COLO829 (cell line): ENCODE measurements at places on chromosomes 1 and 21.

DNA sequence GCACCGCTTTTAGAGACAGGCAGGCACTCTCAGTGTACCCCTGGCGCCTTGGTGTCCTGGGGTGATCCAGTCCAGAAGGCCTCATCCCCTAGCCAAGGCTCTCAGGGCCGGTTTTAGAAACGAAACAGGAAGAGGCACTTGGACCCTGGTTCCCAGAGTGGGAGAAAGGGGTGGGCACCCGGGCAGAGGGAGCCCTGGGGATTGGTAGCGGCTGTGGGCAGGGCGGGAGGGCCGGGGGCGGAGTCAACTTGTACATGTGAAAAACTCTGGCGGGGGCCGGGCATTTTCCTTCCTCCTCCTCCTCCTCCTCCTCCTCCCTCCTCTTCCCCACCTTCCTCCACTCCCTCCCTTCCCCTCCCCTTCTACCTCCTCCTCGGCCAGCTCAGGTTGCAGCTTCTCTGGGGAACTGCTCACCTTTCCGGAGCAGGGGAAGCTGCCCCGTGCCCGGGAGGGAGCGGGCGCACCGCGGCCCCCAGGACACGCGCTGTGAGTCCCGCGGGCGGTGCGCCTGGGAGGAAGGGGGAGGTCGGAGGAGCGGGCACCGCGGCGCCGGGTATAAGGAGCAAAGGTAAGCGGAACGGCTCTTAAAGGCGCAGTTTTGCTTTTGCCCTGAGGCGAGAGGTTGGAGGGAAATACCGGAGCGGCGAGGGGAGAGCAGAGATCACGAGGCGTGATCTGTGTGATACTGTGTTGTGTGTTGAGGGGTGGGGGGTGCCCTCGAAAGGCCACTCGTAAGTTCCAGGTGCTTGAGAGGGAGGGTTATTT, at the start of gene CDK18:
CDK18 (plus strand) TSS at position 359 of the 765 bp plus-strand sequence. CDS start 18,499 bp downstream, outside the sequence.
- peak; percentile 86 for DNase-seq

DNA sequence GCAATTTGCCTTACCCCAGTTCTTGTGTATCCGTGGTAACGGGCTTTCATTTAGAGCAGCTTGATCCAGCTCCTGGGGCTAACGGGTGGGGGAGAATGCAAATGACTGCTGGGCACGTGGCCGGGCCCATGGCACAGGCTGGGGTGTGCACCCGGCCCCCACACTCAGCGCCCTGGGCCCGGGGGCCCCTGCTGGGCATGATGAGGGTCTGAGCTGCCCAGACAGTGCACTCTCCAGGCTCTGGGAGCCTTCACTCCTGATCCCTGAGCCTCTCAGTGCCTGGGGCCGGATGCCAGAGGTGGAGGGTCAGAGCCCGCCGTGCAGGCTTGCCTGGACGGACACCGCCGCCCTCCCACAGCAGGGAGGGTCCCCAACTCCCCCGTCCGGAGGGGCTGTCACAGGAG, 20.1 kb upstream of the PEX10 start:
- no peak for DNase-seq

GRCh38 chr1:3316340-3316943, 138.0 kb upstream of the ARHGEF16 start:
- no peak for DNase-seq

- no peak for DNase-seq
Measured at GRCh38 chr1:109531380-109531779, 8.3 kb upstream of the GPR61 start.

DNA sequence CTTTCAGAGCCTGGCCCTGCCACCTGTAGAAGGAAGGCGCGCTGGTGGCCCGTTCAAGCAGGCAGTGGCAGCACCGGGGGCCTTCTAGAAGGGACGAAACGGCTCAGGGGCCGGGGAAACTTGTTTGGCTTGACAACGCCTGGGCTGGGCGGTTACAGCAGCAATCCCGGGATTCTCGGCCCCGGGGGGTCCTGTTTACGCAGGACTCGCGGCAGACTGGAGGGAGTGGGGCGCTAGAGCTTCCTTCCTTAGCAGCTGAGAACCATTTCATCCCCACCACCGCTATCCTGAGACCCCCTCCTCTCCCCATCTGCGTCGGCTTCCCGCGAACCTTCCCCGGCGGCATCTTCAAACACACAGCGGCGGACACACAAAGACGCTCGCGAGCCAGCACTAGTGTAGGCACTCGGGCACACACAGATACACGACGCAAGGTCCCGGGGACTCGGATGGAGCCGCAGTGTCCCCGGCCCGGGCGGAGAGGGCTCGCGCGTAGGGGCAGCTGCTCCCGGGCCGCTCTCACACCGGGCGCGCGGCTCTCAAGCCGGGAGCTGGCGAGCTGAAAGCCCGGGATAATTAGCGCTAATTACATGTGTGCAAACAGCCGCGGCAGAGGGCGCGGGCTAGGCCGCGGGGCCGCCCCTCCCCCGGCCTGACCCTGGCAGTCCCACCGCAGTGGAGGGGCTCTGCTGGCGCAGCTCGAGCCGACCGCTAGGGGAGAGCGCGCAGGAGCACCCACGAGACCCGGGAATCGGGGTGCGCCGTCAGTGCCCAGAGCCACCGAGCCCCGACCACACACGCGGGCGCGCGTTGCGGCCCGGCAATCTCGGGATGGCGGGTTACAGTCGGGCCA, 271.4 kb downstream of the FOXD2 start:
- no peak for DNase-seq

- no peak for DNase-seq
Measured at GRCh38 chr1:178821134-178821866, 49.6 kb downstream of the ANGPTL1 start.

GRCh38 chr1:181324797-181325616, 158.3 kb upstream of the CACNA1E start:
- no peak for DNase-seq

- no peak for DNase-seq
Measured at GRCh38 chr1:84382127-84382526, 16.2 kb upstream of the DNASE2B start.

DNA sequence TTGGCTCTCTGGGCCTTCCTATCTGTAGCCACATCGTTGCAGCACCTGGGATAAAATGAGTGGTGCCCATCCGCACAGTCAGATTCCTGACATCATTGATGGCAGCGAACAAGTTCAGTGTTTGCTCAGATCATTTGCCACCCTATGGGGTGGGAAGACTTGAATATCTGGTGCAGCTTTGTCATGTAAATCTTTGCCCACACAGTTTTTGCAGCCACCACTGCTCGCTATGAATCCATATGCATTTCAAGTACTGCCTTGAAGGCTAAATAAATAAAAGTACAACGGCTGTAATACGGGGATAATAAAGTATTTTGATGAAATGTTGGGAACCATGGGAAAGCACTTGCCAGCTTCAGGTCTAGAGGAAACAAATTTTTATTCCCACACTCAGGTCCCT, 56.3 kb upstream of the COA6 start:
- no peak for DNase-seq

DNA sequence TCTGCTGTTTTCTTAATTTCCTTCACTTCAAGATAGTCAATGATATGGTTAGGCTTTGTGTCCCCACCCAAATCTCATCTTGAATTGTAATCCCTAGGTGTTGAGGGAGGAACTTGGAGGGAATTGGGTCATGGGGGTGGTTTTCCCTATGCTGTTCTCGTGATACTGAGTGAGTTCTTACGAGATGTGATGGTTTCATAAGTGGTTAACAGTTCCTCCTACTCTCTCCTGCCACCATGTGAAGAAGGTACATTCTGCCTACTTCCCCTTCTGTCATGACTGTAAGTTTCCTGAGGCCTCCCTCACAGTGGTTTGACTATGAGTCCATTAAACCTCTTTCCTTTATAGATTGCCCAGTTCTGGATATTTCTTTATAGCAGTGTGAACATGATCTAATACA, 74.0 kb upstream of the SAMSN1 start:
- DNase-seq, result no peak

- no peak for DNase-seq
Measured at GRCh38 chr1:21651214-21652042, 17.7 kb downstream of the RAP1GAP start.

GRCh38 chr1:30820299-30820698, 62.7 kb upstream of the LAPTM5 start:
- DNase-seq, result no peak

- peak; percentile 58 for DNase-seq
Measured at GRCh38 chr1:59150577-59151386, 146.1 kb upstream of the FGGY start.

DNA sequence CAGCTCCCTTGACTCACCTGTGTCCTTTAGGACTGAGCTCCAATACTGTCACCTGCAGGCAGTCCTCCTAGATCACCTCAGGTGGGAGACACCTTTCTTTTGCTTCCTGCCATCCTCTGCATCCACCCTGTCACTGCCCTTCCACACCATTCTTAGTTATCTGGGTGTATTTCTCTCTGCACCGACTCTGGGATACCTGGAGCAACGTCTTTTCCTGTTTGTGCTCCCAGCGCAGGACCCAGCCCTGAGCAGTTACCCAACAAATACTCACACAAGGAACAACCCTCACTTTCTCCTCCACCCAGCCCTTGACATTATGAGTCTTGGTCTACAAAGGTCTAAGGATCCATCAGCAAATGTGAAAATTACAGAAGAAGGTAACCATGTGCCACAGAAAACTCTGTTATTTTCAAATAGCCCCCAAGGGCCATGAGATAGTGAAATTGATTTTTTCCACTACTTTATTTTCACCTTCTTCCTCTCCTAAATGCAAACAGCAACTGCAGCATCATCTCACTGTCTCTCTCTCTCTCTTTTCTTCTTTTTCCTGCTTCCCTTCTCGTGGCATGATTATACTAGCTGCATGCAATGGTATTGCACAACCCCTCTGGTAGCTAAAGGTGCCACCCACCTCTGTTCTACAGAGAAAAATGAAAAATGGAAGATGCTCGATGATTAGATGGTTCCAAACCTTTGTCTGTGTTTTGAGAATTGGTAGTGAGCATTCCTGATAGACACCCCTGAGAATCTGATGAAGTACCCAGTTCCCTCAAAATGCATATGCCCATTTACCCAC, 89.0 kb downstream of the MIS18A start:
- no peak for DNase-seq

DNA sequence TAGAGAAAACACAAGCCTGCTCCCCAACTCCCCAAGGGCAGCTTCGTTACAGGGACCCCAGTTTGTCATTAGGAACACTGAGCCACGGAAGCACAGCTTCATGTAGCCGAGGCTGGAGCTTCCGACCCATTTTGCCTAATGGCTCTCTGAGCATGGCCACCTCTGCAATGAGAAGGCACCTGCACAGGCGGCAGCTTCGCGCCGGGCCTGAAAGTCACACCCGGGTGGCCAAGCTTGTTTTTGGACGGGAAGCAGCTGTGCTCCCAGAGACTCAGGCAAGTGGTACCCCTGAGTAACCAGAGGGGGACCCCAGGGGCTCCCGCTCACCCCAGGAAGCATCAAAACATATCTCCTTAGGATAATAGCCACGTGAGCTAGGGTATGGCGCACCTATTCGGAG, 80.9 kb downstream of the SLC66A1 start:
- no peak for DNase-seq

DNA sequence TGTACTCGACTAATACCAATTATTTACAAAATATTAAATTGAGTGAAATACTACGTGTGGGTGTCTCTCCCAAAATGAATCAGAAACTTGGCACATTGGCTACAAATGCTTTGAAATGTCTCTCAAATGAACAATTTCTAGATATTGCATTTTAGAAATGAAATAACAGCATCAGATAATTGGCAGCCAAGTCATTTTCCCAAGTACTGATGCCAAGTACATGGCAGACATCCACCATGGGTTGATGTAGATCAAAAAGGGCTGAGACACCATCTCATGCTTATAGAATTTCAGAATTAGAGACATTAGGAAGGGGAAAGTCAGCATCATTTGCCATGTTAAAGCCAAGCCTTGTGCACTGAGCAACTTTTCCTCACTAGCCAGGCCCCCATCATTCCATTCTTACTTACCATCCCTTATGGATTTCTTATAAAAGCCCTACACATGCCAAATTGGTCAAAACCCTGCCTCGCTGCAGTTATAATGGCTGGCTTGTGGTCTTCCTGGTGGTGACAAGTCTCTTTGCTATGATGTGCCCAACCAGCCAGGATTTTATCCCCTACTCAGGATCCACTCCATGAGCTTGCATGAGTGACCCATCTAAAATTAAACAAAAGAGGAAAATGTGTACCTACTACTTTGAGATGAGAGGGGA, 73.1 kb downstream of the GREM2 start:
- DNase-seq, result no peak

- no peak for DNase-seq
Measured at GRCh38 chr1:2308844-2309243, 80.7 kb downstream of the SKI start.

DNA sequence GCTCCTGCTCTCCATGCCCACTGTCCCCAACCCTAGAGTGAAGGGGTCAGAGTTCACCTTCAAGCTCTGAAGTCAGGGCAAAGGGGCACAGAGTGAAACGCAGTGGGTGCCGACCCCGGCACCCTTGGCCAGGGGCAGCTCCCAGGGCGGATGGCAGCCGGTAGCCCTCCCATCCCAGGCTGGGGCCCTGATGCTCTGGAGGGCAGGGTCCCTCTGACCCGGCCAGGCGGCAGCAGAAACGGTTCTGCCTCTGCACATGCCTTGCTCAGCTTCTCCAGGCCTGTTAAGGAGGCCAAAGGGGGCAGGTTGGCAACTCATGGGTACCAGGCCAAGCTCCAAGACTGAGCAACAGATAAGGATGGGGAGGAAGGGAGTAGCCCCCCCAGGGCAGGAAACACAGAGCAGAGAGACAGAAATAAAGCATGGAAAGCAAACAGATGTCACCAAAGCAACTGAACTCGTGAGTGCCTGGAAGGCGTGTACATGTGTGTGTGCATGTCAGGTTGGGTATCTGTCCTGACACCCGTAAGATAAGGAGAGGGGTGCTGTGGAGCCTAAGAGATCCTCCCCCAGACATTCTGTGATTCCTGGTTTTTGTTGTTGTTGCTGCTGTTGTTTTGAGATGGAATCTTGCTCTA, 112.3 kb upstream of the IFFO2 start:
- no peak for DNase-seq

GRCh38 chr1:231357187-231357772, 19.2 kb downstream of the SPRTN start:
- no peak for DNase-seq

DNA sequence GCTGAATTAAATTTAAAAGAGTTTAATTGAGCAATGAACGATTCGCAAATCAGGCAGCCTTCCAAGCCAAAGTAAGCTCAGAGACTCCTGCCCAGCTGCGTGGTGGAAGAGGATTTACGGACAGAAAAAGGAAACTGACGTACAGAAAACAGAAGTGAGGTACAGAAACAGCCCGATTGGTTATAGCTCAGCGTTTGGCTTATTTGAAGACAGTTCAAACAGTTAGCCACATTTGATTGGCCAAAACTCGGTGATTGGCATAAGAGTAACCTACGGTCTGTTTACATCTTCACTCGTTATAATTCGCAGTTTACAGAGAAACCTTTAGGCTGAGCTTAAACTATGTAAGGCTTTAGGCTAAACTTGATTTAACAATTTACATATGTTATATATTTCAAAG, 46.9 kb downstream of the CR1L start:
- no peak for DNase-seq

DNA sequence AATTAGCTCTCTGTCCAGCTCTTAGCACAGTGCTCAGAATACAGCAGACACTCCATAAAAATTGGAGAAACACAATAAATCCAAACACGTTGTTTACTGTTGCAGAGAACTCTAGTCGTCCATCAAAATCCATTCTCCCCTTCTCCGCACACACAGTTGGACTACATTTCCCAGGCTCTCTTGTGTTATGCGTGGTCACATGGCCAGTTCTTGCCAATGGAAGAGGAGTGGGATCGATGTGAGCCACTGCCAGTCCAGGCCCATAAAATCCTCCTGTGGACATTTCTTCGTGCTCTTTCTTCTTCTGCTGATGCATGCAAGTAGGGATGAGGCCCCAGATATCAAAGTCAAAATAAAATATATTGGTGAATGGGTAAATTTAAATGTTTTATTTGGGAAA, 114.3 kb upstream of the FMN2 start:
- no peak for DNase-seq

GRCh38 chr1:39082010-39082799, 56.1 kb downstream of the NDUFS5 start:
- DNase-seq, result no peak
